ENCODE measurements at places on chromosomes 16 and 17. TPM values are rescaled to one million over a fixed set of nuclear protein-coding genes. Genes with fewer than 3 reads are reported as not detected.

The MYH13 gene
- total RNA-seq, result not detected

The ABCA5 gene
- total RNA-seq, result 79.0 TPM

The ATP1B2 gene
- total RNA-seq, result 1.5 TPM

- DNase-seq, result no peak
Measured at GRCh38 chr16:19400711-19401110, 17.0 kb upstream of the TMC5 start.
